ENCODE measurements at places on chromosomes 4 and X.

DNA sequence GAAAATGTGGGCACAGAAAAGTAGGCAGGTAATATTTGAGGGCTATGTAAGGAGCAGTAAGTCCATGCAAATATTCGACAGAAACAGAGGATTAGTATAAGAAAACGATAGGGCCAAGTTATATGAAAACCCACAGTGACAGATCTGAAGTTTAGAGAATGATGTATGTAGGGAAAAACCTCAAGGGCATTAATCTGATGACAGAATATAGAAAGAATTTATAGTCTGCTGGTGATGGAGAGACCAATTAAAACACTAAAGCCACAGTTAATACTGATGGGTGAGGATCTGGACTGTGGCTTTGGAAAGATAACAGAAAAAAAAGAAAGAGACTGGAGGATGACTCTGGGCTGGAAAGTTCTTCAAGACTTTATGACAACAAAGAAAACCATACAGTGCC lies 169.7 kb downstream of the PALLD start:
- peak; percentile 49 for DNase-seq

- DNase-seq = no peak
Observed at GRCh38 chrX:68917799-68918198, 89.0 kb downstream of the EFNB1 start.

DNA sequence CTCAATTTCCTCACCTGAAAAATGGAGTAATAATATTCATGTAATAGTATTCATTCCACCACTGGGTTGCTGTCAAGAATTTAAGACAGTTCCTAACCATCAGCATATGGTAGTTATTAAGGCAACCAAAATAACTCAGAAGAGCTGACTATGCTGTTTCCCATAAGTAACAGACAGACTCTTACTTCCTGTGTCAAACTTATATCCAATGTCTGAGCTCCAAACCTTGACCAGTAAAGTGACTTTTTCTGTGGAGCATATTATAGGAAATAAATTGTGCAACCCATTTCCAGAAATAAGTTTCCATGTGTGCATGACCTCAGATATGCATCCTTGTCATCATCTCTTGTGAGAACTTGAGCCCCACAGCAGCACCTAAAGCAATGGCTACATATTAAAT lies 78.8 kb downstream of the HADH start:
- DNase-seq = no peak

DNA sequence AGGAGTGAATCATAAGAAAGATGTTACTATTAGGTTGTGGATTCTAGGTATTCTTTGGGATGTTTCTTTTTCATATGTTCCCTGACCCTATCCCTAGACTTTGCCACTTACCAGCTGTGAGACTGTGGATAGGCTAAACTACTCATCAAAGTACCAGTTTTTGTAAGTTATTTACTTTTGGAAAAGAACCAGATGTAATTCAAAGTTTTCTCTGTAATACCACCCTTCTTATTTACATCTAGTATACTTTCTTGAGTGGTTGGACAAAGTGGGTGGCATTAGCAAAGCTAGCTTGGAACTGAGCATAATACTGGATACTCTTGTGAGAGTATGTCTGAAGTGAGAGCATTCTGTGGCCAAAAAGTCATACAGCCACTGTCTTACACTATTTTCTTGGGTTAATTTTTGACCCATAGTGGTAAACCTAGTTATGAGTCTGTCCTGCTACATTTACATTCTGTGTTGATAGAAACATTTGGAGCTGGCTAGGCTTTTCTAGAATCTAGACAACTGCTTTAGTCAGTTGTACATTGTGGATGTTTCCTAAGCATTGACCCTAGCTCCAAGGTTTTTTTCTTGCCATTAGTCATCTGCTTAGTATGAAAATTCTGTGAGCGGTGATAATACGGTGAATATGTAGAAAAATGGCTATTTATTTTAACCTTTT lies 41.7 kb downstream of the KDM6A start:
- peak; percentile 86 for DNase-seq

- peak; percentile 51 for DNase-seq
Observed at GRCh38 chrX:48945517-48946348, 11.7 kb downstream of the OTUD5 start.

- DNase-seq = peak; percentile 68
Observed at GRCh38 chr4:53098681-53099121, 236.6 kb downstream of the RASL11B start.

GRCh38 chrX:44106864-44107263 lies 133.7 kb upstream of the NDP start:
- no peak for DNase-seq

GRCh38 chr4:158176108-158176507 lies 3.3 kb upstream of the GASK1B start:
- DNase-seq = peak; percentile 86

DNA sequence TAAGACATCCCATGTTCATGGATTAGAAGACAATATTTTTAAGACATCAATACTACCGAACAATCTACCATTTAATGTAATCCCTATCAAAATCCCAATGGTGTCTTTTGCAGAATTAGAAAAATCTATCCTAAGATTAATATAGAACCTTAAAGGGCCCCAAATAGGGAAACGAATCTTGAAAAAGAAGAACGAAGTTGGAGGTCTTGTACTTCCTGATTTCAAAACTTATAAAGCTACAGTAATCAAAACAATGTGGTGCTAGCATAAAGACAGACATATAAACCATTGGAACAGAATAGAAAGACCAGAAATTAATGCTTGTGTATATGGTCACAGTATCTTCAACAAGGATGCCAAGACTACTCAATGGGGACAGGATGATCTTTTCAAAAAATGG lies 42.0 kb downstream of the CENPE start:
- DNase-seq = no peak

DNA sequence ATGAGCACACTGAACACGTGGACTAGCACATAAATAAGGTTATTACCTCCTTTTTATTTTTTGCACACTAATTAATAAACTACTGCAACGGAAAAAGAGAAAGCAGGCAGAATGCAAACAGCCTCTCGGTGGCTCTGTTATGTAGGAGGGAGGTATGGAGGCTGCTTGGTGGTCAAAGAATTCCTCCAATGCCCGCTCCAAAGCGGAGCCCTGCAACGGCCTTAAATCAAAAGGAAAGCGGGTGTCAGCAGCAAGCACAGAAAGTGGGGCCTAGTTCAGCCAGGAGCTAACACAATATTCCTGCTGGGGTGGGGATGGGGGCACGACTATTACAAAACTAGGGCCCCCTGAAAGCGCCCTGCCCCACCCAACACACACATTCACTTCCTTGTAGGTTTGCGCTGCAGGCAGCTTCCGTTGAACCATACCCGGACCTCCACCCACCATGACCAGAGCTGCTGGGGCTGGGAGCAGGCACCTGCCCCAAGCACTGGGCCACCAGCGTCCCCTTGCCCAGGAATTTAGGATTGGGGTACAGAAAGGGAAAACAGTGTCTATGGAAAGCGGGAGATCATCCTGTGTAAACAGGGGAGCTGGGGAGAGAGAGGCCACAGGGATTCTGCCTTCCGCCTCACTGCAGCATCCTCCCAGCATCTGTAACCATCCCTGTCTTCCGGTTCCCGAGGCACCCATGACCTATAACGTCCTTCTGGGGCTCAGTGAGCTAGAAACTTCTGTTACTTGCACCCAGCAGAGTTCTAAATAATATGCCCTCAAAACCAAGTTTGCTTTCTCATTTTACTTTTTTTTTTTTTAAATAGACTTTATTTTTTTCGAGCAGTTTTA lies 57.1 kb upstream of the DDX3X start:
- DNase-seq = no peak

GRCh38 chr4:182286035-182286434 lies 42.8 kb downstream of the TENM3 start:
- peak; percentile 34 for DNase-seq

- no peak for DNase-seq
Observed at GRCh38 chrX:115581759-115582615, 21.0 kb downstream of the PLS3 start.

GRCh38 chr4:120052856-120053255 lies 13.8 kb downstream of the MAD2L1 start:
- peak; percentile 83 for DNase-seq

DNA sequence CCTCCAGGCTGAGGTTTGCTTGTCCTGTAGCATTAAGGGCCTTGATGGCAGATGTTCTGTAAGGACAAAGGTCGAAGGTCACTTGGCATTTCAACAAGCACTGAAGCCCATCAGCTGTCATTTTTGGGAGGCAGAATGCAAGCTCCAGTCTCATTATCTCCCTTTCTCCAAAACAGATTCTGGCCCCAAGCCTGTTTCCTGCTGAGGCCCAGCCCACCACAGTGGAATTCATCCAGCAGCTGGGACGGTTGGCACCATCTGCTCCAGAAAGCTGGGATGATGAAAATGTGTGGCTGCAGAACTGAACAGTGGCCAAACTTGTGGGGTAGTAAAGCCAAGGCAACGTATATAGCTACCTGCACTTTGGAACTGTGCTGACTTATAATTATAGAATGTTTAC lies 17.7 kb upstream of the PPEF2 start:
- DNase-seq = no peak

GRCh38 chr4:182914357-182914756 lies 2.8 kb downstream of the DCTD start:
- no peak for DNase-seq

DNA sequence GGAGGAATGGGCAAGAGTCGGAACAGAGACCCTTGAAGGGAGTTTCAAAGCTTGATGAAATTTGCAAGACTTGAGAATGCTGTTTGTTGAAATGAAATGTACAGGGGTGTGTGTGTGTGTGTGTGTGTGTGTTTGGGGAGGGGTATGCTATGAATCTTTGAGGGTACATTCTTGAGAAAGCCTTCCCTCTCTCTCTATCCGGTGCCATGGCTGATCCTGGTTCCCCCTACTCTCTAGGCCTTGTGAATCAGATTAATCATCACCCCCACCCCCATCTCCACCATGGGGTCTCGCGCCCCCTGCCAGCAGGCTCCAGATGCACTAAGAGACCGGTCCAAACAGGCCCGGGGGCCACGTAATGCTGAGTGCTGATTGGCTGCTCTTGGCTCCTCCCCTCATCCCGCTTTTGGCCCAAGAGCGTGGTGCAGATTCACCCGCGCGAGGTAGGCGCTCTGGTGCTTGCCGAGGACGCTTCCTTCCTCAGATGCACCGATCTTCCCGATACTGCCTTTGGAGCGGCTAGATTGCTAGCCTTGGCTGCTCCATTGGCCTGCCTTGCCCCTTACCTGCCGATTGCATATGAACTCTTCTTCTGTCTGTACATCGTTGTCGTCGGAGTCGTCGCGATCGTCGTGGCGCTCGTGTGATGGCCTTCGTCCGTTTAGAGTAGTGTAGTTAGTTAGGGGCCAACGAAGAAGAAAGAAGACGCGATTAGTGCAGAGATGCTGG lies at the start of gene HTR2C:
TSS of gene HTR2C (plus strand) at position 441 of the 729 bp plus-strand sequence. CDS start 142,851 bp downstream, outside the sequence.
- DNase-seq = no peak

DNA sequence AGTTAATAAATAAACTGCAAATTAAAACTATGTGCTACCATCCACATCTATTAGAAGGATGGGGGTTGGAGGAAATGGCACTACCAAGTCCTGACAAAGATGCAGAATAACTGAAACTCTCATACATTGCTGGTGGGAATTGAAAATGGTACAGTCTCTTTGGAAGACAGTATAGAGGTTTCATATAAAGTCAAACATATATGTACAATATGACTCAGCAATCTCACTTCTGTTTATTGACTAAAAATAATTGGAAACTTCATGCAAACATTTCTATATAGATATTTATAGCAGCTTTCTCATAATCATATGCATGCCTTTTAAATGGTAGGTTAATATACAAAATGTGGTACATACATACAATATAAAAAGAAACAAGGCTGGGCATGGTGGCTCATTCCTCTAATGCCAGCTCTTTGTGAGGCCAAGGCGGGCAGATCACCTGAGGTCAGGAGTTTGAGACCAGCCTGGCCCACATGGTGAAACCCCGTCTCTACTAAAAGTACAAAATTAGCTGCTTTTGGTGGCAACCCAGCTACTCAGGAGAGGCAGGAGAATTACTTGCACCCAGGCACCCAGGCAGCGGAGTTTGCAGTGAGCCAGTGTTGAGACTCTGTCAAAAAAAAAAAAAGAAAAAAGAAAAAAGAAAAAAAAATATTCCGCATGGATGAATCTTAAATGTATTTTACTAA lies 225.0 kb upstream of the CXXC4 start:
- no peak for DNase-seq

- peak; percentile 94 for DNase-seq
Observed at GRCh38 chr4:99949034-99949998, 759 bp downstream of the H2AZ1 start.

DNA sequence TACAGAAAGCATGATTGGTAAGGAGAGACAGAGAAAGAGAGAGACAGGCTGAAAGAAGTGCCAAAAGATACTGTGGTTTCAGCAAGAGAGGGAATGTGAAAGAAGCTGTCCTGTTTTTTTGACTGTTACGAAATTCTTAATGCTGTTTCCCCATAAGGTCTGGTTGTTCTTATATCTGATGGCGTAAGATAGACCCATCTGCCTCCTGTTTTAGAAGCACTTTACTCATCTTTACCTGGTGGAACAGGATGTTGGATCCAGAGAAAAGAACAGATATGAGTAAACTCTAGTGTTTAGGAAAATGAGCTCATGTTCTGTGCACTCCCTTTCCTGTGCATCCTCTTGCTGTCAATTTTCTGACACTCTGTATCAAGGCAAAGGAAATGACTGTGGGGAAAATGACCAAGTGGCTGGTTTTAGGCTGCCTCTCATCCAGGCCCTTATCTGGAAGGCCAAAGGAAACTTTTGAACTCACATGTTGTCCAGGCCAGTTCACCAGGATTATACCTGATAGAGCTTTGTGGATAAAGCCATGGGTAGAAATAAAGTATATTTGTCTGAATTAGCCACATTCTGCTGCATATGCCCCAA lies 311.7 kb upstream of the HTR2C start:
- no peak for DNase-seq

GRCh38 chr4:160864253-160864652 lies 1299.5 kb downstream of the FSTL5 start:
- DNase-seq = no peak

GRCh38 chr4:136909626-136910025 lies 622.7 kb downstream of the PCDH18 start:
- no peak for DNase-seq

DNA sequence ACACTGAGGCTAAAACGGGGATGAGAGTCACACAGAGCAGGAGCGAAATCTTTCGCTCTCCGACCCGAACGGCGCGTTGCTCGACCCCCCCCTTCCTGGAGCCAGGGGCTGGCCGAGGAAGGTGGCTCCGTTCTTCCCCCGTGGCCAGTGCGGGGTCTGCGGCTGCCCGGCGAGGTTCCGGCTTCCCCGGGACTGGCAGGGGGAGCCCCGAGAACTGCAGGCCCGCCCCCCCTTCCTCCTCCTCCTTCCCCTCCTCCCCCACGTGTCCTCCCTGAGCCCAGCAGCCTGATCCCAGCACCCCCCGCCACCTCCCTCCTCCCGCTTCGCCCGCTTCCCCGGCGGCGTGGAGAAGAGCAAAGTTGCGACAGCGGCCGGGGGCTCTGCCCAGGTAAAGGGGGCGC lies 2.4 kb upstream of the BCORL1 start:
- no peak for DNase-seq

- no peak for DNase-seq
Observed at GRCh38 chrX:20361081-20361889, 94.6 kb upstream of the RPS6KA3 start.

DNA sequence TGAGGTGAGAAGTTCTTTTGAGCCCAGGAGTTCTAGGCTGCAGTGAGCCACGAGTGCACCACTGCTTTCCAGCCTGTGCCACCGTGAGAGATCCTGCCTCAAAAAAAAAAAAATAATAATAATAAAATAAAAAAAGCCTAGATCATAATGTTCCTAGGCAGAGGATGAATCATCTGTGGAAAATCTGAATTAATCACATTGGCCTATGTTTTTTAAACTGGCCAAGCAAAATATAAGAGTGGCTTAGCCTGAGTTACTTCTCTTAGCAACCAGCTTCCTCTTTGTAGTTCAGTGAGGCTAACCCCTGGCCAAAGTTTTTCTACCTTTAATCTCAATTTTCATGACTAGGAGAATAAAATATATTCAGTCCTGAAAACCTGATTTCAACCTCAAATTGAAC lies 614.6 kb downstream of the PPP4R3C start:
- DNase-seq = no peak

Measured in kidney tubule cell (primary cell).